ENCODE measurements at places on chromosomes 5 and 9.

- no peaks in the 10 kb centered on the region for H3K4me1 ChIP-seq
- no peak for DNase-seq
- H3K27me3 ChIP-seq = no peaks in the 10 kb centered on the region
- H3K27ac ChIP-seq = no peak overlapping the region
- H3K4me3 ChIP-seq = no peak overlapping the region
These were observed 15.2 kb upstream of the PPP1R2B start for GRCh38 chr5:156834916-156835315.

- H3K4me3 ChIP-seq = no peak overlapping the region
- no peak overlapping the region for H3K27ac ChIP-seq
- no peaks in the 10 kb centered on the region for H3K27me3 ChIP-seq
- H3K36me3 ChIP-seq = peaks cover 5% of the 10 kb centered on the region
- H3K4me1 ChIP-seq = peaks cover 11% of the 10 kb centered on the region
These were observed 1.2 kb downstream of the FCHSD1 start for GRCh38 chr5:141649972-141650371.

DNA sequence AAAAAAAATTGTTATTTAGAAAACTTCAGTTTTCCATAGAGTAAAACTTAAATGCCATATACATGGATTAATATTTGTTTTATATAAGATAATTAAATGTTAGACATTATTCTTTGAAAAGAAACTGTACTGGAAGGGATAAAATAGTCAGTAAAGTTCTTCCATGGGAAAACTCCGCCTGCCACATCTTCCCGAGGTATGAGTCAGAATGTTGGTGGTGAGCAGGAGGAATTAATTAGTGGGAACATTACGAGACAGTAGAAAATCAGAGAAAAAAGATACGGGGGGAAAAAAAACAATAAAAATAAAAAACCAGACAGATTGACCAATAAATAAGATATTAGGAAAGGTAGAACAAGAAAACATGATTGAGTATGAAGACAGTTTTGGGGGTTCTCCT is 930.3 kb upstream of the C9orf72 start:
- H3K4me1 ChIP-seq = no peaks in the 10 kb centered on the region
- H3K27me3 ChIP-seq = no peaks in the 10 kb centered on the region
- H3K27ac ChIP-seq = no peak overlapping the region
- no peak for DNase-seq

GRCh38 chr5:151048526-151048925 is 28.1 kb downstream of the GPX3 start:
- H3K27me3 ChIP-seq = no peaks in the 10 kb centered on the region
- H3K4me1 ChIP-seq = no peaks in the 10 kb centered on the region
- H3K4me3 ChIP-seq = no peak overlapping the region
- no peak for DNase-seq
- H3K36me3 ChIP-seq = peaks cover 43% of the 10 kb centered on the region

GRCh38 chr5:126849101-126849678 is 72.3 kb downstream of the LMNB1 start:
- no peak overlapping the region for H3K4me3 ChIP-seq
- no peak for DNase-seq
- no peak overlapping the region for H3K27ac ChIP-seq
- H3K27me3 ChIP-seq = no peaks in the 10 kb centered on the region
- peaks cover 4% of the 10 kb centered on the region for H3K4me1 ChIP-seq
